ENCODE measurements at places on chromosomes 11 and 22. TPM values are rescaled to one million over a fixed set of nuclear protein-coding genes. Genes with fewer than 3 reads are reported as not detected.

The NRIP3 gene
- total RNA-seq, result 2.3 TPM

- no peak overlapping the region for H3K27ac ChIP-seq
- no peaks in the 10 kb centered on the region for H3K4me1 ChIP-seq
- H3K4me3 ChIP-seq, result no peak overlapping the region
Measured at GRCh38 chr11:32561835-32562234, 21.8 kb upstream of the EIF3M start.

DNA sequence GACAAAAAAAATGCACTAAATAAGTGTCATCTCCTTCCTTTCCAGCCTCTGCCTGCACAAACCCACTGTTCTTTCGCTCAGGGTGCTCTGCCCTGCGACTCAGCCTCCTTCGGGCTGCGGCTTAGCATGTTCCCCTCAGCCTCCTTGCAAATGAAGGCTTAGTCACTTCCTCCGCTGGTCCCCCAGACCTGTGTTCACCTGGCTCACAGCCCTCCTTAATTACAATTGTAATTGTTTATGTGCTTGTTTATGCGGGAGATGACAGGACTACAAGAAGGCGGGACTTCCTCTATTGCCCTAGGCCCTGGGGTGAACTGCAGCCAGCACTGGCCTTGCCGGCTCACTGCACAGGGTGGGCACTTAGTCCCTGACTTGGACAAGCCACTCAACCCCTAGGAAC, 303.6 kb downstream of the KIRREL3 start:
- H3K27ac ChIP-seq, result no peak overlapping the region
- H3K4me3 ChIP-seq, result no peak overlapping the region
- H3K27me3 ChIP-seq, result no peaks in the 10 kb centered on the region
- no peaks in the 10 kb centered on the region for H3K4me1 ChIP-seq

DNA sequence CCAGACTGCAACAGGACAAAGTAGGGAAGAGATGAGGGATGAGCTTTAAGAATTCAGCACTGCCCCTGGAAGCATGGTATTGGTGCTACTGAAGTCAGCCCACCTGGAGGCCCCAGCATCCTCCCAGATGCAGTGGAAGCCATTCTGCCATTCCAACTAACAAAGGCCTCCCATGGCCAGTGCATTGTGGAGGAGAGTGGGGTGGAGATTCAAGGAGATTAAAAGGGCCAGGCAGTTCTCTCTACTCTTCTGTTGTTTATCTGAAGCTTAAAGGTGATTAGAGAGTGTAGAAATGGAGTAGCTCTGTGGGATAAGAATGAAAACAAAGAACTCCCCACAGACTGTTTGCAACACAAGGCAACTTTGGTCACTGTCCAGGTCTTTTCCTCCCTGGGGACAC, 24.1 kb upstream of the TSKU start:
- no peak overlapping the region for H3K27ac ChIP-seq
- no peak for DNase-seq
- peaks cover 7% of the 10 kb centered on the region for H3K4me1 ChIP-seq
- no peaks in the 10 kb centered on the region for H3K36me3 ChIP-seq
- no peak overlapping the region for H3K4me3 ChIP-seq
- no peaks in the 10 kb centered on the region for H3K27me3 ChIP-seq

DNA sequence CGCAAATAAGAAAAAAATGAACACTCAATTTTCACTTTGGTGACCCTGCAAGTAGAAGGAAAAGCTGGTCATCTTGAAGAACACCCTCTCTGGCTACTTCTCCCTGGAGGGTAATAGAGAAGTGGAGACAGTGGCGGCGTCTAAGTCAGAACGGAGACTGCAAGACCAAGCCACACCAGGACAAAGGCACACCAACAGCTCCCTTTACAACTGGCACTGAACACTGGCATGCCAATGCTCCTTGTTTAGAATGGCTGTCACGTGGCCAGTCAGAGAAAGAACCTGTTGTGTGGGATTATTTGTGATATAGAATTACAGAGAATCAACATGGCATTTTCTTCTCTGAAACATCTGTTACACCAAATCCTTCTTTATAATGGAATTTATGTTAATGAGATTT, 61.3 kb upstream of the YPEL1 start:
- H3K27ac ChIP-seq, result no peak overlapping the region
- H3K36me3 ChIP-seq, result peaks cover 12% of the 10 kb centered on the region
- no peak overlapping the region for H3K4me3 ChIP-seq
- DNase-seq, result no peak

DNA sequence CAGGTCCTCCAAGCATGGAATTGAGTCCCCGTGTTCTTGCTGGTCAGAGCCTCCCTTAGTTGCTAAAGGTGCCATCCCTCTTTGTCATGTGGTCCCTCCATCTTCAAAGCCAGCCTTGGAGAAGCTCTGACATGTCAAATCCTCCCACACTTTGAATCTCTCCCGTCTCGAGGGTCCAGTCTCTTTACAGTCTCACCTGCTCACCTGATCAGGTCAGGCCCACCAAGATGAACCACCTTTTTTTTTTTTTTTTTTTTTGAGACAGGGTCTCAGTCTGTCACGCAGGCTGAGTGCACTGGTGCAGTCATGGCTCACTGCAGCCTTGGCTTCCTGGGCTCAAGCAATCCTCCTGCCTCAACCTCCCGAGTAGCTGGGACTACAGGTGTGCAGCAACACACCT, 100.3 kb upstream of the PRR5 start:
- no peak overlapping the region for H3K4me3 ChIP-seq
- no peaks in the 10 kb centered on the region for H3K27me3 ChIP-seq
- no peaks in the 10 kb centered on the region for H3K36me3 ChIP-seq
- DNase-seq, result no peak
- no peak overlapping the region for H3K27ac ChIP-seq

DNA sequence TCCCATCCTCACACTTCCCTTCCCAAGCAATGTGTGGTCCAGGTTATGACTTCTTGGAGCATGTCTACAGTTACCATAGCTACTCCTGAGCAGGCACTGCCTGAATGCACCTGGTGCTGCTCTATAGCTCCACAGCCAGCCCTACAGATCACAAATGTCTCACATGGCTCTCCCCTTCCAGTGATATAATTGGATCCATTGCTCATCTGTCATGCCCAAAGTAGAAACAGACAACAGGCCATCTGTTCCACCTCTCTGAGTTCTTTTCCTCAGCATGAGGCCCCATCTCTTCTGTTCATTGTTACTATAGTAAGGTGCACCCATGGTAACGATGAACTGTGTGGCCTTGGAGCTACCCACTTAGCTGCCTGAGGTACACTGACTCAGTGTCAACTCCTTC, 320.3 kb upstream of the ZC3H12C start:
- H3K27ac ChIP-seq, result no peak overlapping the region
- no peak overlapping the region for H3K4me3 ChIP-seq
- DNase-seq, result no peak
- no peaks in the 10 kb centered on the region for H3K27me3 ChIP-seq

The HORMAD2 gene
- not detected for total RNA-seq

DNA sequence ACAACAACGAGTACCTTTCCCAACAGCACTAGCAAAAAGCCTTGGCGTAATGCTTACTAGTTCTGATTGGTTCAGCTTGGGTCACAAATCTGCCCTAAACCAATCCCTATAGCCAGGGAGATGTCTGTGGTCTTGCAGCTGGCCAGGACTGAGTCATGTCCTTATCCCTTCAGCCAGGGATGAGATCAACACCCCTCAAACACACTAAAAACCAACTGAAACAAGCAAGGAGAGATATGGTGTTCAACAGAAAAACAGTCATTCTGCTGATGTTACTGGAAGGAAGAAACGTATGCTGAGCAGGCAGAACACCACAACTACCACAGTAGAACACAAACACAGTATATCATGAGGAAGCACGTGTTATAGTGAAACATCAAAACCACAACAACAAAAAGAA, 375.6 kb downstream of the LARGE1 start:
- H3K27me3 ChIP-seq, result no peaks in the 10 kb centered on the region
- no peak overlapping the region for H3K27ac ChIP-seq
- peaks cover 11% of the 10 kb centered on the region for H3K4me1 ChIP-seq

- H3K36me3 ChIP-seq, result no peaks in the 10 kb centered on the region
- H3K27ac ChIP-seq, result no peak overlapping the region
- DNase-seq, result peak; percentile 64
- H3K4me1 ChIP-seq, result no peaks in the 10 kb centered on the region
- H3K27me3 ChIP-seq, result no peaks in the 10 kb centered on the region
Measured at GRCh38 chr22:46965555-46966494, 203.4 kb downstream of the TBC1D22A start.
